ENCODE measurements at places on chromosomes 7 and 10.

- DNase-seq: no peak
Observed at GRCh38 chr7:158405324-158405723, 182.3 kb downstream of the PTPRN2 start.

DNA sequence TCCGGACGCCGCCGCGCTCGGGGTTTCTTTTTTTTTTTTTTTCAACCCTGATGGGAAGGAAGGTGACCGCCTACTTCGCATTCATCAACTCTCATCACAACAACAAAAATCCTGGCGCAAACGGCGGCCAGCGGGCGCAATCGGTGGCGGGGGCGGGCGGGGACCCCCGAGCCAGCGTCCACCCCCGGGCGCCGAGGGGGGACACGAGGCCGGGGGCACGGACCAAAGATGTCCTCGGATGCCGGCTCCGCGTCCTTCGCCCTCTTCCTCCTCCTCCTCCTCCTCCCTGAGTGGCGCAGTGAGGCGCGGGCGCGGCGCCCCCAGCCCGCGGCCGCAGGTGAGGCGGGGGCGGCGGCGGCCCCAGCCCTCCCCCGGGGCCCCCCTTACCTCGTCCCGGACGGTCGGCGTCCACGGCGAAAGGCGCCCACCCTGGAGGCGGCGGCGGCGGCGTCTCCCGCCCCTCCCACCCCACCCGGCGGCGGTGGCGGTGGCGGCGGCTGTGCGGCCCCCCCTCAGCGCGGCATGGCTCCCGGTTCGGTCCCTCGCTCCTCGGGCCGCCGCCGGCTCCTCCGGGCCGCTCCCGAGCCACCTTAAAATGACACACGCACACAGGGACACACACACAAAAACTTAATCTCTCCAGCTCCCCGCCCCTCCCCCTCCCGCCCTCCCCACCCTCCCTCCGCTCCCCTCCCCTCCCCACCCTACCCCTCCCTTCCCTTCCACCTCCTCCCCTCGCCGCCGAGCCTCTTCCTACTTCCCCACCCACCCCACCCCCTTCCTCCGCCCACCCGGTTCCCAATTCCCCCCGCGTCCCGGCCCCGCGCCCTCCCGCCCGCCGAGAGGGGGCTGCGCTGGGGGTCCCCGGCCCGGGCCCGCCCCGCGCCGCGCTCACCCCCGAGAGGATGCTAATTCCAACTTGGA, at the start of gene CTBP2:
Gene CTBP2, minus strand, starts transcription at position 632 of the 924 bp plus-strand sequence.
- peak; percentile 74 for DNase-seq

- DNase-seq: no peak
Observed at GRCh38 chr7:7236041-7236440, 53.7 kb downstream of the C1GALT1 start.

GRCh38 chr10:92938841-92939240, 90.5 kb downstream of the EXOC6 start:
- DNase-seq: no peak

GRCh38 chr10:132599732-132600131, 62.1 kb downstream of the INPP5A start:
- no peak for DNase-seq

DNA sequence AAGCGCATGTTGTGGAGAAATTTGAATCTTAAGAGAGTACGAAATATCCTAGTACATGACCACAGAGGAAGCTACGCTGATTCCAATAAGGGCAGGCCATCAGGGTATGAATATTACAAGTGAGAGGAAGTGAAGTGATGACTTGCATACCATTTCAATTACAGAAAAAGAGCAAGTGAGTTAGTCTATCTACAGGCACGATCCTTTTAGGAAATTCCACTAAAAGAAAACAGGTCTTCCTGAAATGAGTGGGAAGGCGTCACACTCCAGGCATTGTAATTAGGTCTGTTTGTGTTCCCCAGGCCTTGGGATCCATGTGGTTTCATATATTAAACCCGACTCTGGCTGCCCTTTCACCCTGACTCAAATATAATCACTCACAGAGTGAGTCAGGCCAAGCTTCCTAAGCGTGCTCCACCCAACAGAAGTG, 152.5 kb downstream of the SEMA3A start:
- no peak for DNase-seq

DNA sequence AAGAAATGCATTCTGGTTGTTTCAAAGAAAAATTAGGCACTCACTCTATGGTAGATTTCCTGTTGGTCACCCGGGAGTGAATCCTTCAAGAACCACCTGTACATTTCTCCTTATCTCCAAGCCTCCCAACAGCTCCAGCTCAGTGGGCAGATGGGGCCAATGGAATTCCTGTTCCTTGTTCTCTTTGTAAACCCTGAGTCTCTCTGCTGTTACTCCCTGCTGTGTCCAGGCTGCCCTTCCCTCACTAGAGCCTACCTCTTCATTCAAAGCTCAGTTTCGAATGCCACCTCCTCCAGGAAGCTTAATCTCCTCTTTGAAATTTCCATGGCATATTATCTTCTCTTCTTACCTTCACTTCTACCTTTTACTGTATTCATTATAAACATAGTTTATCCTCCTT, 3.5 kb upstream of the BMPER start:
- no peak for DNase-seq

All from sciatic nerve (tissue), 2 donors.